CD4-positive, alpha-beta T cell (primary cell): ENCODE measurements at places on chromosomes 2 and 18.

- DNase-seq, result no peak
Measured at GRCh38 chr2:169106563-169107545, 37.5 kb downstream of the DHRS9 start.

DNA sequence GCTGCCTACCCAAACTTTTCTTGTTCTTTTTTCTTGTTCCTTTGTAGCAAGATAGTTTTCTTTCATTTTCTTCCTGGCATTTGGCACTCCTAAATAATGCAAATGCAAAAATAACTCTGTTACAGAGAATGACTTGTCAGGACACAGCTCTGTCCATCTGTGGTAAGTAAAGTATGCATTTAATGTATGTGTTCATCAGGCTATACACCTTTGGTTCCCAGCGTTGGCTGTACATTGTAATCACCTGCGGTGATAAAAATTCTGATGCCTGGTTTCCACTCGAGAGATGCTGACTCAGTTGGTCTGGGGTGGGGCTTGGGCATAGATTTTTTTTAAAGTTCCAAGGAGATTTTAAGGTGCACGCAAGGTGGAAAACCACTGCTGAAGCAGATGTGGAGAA, at the start of gene SERPINB13:
Gene SERPINB13, plus strand, starts transcription at position 378 of the 400 bp plus-strand sequence. CDS start 1,325 bp downstream, outside the sequence.
- no peak for DNase-seq

DNA sequence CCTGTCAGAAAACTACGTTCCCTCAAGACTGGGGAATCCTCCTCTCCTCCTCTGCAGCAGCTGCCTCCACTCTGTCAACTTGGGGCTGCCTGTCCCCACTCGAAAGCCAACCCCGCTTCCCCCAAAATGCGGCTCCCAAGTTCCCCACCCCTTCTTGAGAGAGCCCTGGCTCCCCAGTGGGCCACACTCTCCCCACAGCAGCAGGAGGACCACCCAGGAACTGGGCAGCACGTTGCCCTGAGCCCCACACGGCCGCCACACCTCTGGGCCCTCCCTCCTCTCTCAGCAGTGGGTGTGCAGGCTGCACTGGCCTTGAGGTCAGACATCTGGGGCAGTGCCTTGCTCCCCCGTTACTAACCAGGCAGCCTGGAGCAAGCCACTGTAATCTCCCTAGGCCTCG, 9.6 kb upstream of the TEX51 start:
- no peak for DNase-seq

DNA sequence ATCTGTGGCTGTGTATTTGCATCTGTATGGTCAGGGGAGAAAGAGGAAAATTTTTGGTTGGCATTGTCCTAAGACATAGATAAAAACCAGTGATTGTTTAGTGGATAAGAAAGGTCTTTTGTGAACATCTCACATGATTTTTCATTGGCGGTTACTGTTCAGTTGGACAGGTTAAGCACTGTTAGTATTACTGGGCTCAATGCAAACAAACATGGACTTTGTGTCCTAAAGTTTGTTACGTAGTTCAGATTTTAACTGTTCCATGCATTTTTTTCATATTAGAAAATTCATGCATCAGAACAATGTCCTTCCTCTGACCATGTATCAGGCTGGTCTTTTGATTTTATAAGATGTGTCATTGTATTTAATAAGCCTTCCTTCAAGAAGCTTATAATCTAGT, 368.0 kb downstream of the MEIS1 start:
- no peak for DNase-seq

- no peak for DNase-seq
Measured at GRCh38 chr2:55976681-55977080, 53.1 kb upstream of the EFEMP1 start.
